ENCODE measurements at places on chromosomes 1 and 21.

- DNase-seq, result no peak
Observed at GRCh38 chr1:44619261-44619900, 54.9 kb downstream of the TMEM53 start.

DNA sequence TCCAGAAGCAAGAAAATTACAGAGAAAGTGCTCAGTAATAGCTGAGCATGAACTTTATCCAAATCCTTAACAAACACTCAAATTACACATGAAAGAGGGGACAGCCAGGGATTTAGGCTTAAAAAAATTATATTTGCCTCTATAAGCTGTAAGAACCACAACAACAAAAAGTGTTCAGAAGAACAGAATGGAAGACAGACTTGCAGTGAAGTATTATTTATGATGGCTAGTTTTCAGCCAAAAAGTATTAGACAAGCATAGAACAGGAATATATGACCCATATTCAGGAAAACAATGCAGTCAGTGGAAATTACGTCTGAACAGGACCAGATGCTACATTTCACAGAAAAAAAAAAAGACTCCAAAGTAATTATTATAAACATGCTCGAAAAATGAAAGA, 1246.3 kb downstream of the NCAM2 start:
- DNase-seq, result no peak

DNA sequence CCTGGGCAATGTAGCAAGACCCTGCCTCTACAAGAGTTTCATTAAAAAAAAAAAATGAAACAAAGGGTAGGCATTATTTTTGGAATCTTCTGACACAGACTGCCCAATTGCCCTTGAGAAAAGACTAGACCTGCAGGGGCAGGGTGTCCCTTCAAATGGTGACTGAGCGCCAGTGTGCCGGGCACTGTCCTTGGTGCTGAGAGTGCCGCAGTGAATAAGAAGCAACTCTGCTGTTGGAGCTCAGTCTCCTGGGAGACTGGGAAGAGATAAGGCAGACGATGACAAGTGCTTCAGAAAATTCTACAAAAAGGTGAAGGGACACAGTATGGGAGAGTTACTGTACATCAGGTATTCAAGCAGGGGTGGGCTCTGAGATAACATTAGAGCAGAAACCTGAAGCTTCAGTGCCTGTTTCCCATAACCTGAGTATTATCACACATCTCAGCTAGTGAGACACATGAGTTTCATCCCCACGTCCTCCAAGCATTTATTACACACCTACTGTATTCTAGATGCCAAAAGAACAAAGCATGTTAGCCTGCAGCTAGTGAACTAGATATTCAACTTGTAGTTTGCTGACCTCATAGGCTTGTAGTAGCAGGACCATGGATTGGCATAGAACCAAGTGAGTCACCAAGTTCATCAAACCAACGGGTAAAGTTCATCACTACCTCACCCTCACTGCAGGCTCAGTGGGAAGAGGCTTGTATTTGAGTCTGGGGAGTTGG, 18.4 kb upstream of the RPL11 start:
- no peak for DNase-seq

GRCh38 chr1:51325878-51326755, 4.2 kb downstream of the TTC39A start:
- DNase-seq, result no peak

DNA sequence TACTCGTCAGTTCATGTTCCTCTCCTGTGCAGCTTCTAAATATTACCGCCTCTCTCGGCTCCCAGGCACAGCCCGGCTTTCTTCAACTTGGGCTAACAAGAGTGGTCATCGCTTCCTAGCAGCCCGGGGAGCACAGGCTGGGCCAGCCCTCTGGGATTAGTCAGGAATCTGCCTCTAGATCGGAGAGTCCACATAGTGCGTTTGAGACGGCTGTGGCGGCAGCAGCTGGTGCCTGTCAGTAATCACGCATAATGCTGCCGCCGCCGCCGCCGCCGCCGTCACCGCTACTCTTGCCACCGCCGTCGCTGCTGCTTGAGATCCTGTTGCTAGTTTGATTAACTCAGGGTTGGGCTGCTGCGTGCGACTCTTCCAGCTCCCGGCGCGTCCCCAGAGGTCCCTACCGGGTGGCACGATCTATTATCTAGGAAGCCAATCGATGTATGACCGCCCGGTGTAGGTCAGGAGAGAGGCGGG, at the start of gene RXRG:
RXRG (minus strand) TSS at position 230 of the 474 bp plus-strand sequence. CDS start 233 bp downstream, outside the sequence.
- no peak for DNase-seq

GRCh38 chr1:227459326-227459841, 104.0 kb upstream of the ZNF678 start:
- no peak for DNase-seq

DNA sequence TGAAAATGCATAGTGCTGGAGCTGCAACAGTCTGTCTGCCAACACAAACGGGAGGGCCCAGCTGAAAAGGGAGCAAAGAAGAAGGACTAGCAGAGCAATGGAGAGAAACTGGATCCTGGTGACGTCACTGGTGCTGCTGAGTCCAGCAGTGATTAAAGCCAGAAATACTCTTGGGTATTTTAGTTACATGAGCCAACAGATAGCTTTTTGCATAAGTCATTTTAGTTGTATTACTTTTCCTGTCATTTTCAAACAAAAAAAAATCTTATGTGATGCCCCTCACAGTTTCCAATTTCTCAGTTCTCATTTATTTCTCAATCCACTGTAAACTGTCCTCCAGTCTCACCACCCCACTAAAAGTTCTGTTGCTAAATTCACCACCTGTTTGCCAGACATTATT, 38.7 kb upstream of the NEK7 start:
- no peak for DNase-seq

GRCh38 chr1:20993716-20994575, 182.8 kb downstream of the EIF4G3 start:
- DNase-seq, result no peak

- no peak for DNase-seq
Observed at GRCh38 chr1:210722410-210723081, 393.8 kb downstream of the HHAT start.

DNA sequence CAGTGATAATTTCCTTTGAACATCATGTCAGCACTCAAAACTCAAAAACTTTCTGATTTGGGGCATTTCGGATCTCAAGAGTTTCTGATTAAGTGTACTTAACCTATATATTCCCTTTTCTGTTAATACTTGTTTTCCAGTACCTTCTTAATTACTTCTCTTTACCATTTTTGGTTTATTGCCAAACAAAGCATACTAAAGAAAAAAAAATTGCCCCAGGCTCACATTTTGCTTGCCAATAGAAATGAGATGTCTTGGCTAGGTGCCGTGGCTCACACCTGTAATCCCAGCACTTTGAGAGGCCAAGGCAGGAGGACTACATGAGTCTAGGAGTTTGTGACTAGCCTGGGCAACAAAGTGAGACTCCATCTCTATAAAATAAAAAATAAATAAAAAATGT, 4.8 kb downstream of the PSMD4 start:
- DNase-seq, result no peak

DNA sequence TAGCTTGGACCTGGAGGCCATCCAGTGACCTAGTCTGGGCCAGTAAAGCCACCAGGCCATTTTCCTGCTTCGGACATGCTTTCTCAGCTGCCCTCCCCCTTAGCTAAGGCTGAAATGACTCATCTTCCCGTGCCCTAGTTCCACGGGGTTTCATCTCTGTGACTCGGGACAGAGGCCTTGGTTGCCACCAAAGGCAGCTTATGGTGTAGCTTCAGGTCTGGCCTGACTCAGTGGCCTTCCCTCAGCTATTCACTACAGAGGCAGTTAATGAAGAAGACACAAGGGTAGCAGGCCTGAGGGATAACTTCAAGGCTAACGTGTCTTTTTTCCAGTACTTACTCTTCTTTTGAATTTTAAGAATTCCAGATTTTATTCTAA, 82.4 kb downstream of the PBX1 start:
- no peak for DNase-seq
